ENCODE measurements at places on chromosomes 16 and 17. TPM values are rescaled to one million over a fixed set of nuclear protein-coding genes. Genes with fewer than 3 reads are reported as not detected.

Gene ADORA2B
- total RNA-seq = 2.8 TPM

Gene CD300LG
- not detected for total RNA-seq

Gene TP53TG3B
- total RNA-seq = 1.8 TPM

Gene LSM12
- 92.3 TPM for total RNA-seq

Gene C16orf86
- 2.5 TPM for total RNA-seq

Gene HSF5
- not detected for total RNA-seq

Gene CCP110
- 12.8 TPM for total RNA-seq

Gene ALOX15
- not detected for total RNA-seq

Gene KRT14
- not detected for total RNA-seq

Gene RNU2-1
- not detected for total RNA-seq

Gene MRPS23
- total RNA-seq = 129 TPM

Gene TBKBP1
- total RNA-seq = 4.0 TPM

Gene NPB
- 0.34 TPM for total RNA-seq

Gene NOG
- 28.4 TPM for total RNA-seq

Gene MSLN
- total RNA-seq = not detected

Gene LDHD
- total RNA-seq = not detected

Gene CAPN15
- total RNA-seq = 92.4 TPM

Gene CX3CL1
- 0.07 TPM for total RNA-seq

Gene PSMD7
- total RNA-seq = 110 TPM

Gene STH
- total RNA-seq = not detected

Gene SMPD3
- not detected for total RNA-seq

Gene C17orf107
- 0.07 TPM for total RNA-seq

Gene SLC16A11
- total RNA-seq = not detected

Gene TBC1D3E
- total RNA-seq = not detected

Gene HS3ST3A1
- total RNA-seq = 187 TPM

Gene CES1
- total RNA-seq = 4.8 TPM

Gene PIMREG
- total RNA-seq = 12.9 TPM

Gene CCDC200
- total RNA-seq = not detected

Gene BRCA1
- total RNA-seq = 31.8 TPM

Gene OR1D5
- total RNA-seq = not detected

Gene GNGT2
- 10.9 TPM for total RNA-seq

Gene RPH3AL
- 2.2 TPM for total RNA-seq

Gene ADCY7
- 53.7 TPM for total RNA-seq

Gene MMP28
- total RNA-seq = 0.13 TPM

Gene CPHXL2
- not detected for total RNA-seq

Gene WSCD1
- total RNA-seq = 0.67 TPM

Gene SYT17
- total RNA-seq = 1.0 TPM

Gene RAB37
- 0.11 TPM for total RNA-seq

Gene EARS2
- total RNA-seq = 31.3 TPM

Gene ABCA5
- 1.1 TPM for total RNA-seq

Gene SAP30BP
- 65.4 TPM for total RNA-seq

Gene RRAD
- total RNA-seq = not detected

Gene ZFHX3
- total RNA-seq = 3.0 TPM

Gene BOLA2B
- 120 TPM for total RNA-seq

Gene ST6GALNAC2
- not detected for total RNA-seq

Gene MGRN1
- 24.0 TPM for total RNA-seq

Gene KRT20
- total RNA-seq = not detected

Gene PRR15L
- total RNA-seq = not detected

Gene SLC52A1
- not detected for total RNA-seq

Gene MYO15A
- not detected for total RNA-seq

Gene MYH11
- total RNA-seq = 0.03 TPM

Gene TERB1
- not detected for total RNA-seq

Gene CACNG1
- 0.06 TPM for total RNA-seq

Gene OSGIN1
- 3.8 TPM for total RNA-seq

Gene HOXB1
- not detected for total RNA-seq
